ENCODE measurements at places on chromosomes 7 and 10.

- no peak for DNase-seq
Observed at GRCh38 chr7:45219801-45220435, 62.3 kb downstream of the RAMP3 start.

- no peak for DNase-seq
Observed at GRCh38 chr7:105637755-105638154, 56.5 kb upstream of the EFCAB10 start.

GRCh38 chr7:107208024-107208521 is 39.3 kb downstream of the HBP1 start:
- DNase-seq: no peak

DNA sequence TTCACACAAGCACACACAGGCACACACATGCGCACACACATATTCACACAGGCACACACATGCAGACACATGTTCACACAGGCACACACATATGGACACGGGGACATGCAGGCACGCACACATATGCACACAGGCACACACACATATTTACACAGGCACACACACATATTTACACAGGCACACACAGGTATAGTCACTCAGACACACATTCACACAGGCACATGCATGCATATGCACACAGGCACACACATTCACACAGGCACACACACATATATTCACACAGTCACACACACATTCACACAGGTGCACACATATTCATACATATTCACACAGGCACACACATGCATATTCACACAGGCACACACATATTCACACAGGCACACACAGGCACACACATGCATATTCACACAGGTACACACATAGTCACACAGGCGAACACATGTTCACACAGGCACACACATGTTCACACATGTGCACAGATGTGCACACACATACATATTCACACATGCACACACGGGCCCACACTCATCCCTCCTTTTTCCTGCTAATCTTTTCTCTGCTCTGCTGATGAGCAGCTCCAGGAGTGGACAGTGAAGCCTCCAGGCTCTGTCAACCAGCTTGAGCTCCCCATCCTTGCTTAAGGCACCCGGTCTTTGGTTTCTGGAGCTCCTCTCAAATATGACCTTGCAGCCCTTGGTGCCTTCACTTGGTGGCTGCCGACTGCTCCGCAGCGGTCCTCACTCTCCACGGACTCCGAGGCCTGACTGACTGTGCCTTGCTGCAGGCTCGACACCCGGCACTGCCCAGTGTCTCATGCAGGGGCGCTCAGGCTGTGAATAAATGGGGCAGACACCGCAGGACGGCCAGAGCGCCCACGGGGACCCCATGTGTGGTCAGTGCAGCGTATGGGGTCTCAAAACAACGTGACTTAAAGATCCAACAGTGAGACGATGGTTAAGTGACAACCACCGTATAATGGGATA is 581.2 kb upstream of the MGMT start:
- no peak for DNase-seq

GRCh38 chr7:75756991-75757676 is 14.9 kb downstream of the CCL26 start:
- DNase-seq: no peak

DNA sequence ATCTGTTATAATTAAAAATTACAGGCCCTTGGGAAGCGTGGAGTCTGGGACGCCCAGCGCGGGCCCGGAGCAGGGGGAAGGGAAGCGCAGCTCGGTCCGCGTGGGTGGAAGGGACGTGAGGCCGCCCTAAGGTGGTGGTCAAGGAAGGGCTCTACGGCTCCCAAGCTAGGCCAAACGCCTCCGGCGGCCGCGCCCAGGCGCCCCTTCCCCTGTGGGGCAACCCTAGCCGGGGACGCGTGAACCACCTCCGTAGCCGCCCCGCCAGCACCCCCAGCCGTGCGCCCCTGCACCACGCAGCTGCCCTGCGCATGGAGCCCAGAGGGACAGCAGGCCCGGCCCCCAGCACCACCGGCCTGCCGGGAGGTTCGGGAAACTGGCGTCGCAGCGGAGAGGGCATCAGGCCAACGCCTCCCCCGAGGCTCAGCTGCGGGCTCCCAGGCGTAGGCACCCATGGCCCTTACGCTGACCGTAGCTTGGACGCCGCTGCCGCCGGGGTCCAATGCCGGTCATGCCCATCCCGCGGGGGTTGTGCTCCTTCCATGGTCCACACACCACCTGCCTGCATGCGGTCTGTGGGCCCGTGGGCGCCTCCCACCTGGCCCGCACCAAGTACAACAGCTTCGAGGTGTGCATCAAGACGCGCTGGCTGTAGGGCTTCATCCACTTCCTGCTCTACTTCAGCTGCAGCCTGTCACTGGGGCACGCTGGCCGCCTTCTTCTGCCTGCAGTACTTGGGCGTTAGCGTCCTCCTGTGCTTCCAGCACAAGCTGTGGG is 166.7 kb downstream of the SEPTIN7 start:
- DNase-seq: no peak

GRCh38 chr7:100515072-100515532 is 23.9 kb upstream of the AGFG2 start:
- no peak for DNase-seq

Data from NCI-H524 treated with DMSO at 0.1 percent for 48 hours (cell line).